ENCODE measurements at places on chromosomes 4 and X.

DNA sequence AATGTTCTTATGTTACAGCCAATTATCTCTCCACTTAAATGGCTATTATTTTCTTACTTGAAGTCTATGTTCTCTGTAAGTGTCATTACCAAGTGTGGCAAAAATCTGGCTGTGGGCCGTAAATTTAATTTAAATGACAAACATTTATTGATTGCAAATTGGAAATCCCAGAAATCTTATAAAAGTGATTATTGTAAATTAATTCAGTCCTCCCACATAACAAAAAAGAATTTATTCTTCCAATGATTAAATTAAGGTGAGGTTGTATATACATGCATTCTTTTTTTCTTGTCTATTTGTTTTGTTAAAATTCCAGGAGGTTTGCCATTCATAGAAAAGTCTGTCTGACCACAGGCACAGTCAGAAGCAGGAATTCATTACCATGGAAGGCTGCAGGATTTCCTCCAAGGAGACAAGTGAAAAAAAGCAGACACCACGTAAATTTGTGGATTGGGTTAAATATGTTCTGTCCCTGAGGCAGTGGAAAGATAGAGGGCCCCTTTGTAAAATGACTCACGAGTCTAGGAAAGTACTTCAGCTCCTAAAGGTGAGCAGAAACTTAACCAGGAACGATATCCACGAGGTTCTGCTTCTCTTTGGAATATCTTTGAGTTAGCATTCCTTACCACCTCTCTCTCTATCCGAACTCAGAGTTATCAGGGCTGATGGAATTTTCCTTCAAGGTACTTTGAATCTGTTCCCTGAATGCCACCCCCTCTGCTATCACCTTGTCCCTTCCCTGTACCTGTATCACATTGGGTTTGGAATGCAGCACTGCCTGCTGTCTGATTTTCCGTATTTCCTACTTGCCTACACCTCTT lies 10.7 kb downstream of the PPARGC1A start:
- DNase-seq = no peak

GRCh38 chr4:1767061-1767769 lies 25.9 kb upstream of the FGFR3 start:
- DNase-seq = no peak

DNA sequence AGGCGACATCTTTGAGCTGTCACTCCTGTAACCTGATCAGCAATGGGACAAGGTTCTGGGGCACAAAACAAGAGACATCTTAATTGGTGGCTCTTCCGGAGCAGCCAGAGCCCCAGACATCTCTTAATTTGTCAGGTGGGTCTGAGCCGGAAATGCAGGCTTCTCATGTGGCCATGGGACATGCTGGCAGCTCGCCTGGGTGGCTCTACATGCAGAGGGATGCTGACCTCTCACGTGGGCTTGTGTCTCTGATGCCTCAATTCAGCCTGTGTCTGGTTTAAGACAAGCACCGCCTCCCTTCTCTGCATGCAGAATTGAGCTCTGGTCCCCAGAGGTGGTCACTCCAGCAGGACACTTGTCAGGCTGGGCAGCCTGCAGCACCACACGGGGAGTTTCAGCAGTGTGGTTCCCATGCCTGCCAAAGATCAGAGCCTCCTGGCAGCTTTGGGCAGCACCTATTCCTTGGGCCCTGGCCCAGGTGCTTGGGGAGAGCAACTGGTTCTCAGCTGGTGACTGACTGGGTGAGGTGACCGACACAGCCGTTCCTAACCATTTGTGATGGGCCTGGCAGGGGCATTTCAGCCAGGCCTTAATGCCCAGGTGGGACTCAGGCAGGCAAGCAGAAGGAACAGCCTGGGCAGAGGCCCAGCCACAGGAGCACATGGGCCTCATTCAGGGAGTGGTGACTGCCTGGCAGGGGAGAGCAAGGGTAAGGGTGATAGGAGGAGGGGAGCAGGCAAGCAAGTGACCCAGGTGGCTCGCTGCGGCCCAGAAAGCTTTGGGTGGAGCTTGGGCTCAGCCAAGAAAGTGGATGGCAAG lies 53.4 kb downstream of the HMX1 start:
- DNase-seq = no peak

DNA sequence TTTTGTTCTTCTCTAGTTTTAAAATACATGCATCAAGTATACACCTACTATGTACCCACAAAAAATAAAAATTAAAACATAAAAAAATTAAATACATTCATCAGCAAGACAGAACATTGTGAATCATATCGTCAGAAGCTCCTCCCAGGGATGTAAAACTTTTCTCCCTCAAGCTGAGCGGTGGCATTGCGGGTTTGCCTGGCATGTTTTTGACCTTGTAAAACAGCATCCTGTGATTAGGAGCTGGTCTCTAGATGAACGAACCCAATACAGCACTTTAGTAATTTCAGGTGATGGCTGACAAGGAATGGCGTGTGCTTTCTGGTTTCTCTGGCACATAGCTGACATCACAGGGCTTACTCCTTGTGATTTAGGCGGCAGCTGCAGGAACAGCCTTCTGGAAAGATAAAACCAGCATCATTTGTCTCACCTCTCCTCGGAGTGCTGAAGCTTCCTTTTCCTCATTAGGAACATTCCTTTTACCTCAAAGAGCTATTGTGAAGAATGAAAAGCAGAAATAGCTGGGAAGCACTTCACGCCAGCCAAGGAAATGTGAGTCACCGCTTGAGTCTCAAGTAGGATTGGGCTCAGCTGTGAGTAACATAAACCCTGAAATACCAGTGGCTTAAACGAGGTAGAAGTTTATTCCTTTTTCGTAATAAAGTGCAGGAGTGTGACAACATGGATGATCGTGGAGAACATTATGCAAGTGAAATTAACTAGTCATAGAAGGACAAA lies 44.3 kb downstream of the NYX start:
- peak; percentile 28 for DNase-seq

DNA sequence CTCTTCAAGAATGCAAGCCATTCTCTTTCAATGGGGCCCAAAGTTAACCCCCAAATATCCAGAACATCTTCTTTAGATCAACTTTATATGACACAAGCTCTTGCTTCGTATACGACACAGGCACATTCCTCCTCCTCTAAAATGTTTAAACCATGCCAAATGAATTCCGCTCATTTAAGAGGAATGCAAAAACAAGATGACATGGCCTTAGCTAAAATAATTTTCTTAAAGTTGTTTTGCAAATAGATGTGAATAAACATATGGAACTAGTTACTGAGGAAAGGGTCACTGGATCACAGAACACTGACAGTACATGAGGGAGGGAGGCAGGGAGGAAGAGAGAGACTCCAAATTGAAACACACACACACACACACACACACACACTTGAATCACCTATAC lies 97.4 kb downstream of the RASL11B start:
- DNase-seq = no peak

DNA sequence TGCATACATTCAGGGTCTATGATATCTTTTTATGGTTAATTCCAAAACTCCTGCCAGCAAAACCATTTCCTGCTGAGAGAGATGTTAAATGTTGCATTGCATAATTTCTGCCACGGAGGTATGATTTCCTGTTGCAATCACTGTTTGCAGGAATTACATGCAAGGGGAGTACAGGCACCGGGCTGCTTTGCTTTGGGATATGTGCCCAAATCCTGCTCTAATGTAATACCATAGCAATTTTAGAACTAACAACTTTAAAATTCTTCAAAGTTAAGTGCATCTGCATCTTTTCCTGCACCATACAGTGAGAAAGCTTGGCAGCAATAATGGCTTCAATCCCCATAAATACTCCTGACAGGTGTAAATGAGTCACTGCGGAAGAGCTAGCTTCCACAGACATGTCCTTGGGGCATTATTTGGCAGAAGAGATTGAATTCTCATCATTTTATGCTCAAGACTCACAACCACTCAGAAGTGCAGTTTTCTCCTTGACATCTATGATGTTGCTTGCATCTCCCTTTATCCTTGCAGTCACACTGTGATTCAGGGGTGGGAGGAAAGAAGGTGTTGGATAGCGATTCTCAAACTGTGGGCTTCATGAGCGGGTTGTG lies 29.6 kb downstream of the TRIM2 start:
- no peak for DNase-seq

- no peak for DNase-seq
Measured at GRCh38 chrX:118143578-118143977, 27.0 kb upstream of the KLHL13 start.

DNA sequence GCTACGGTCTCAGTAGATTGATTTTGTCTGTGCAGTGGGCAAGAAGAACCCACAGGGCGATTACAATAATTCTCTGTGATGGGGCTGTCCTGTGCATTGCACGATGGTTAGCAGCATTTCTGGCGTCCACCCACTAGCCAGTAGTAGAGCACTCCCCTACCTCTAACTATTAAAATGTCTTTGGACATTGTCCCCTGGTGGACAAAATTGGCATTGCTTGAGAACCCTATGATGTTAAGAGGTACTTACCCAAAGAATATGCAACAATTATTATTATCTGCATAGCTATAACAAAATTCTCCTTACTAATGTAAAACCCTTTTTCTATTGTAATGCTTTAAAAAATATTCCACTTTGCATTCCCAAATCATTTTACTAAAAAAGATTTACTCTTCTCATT lies 109.5 kb upstream of the VCX3A start:
- DNase-seq = no peak

GRCh38 chr4:17058536-17058915 lies 160.1 kb upstream of the LDB2 start:
- DNase-seq = no peak

GRCh38 chr4:149605601-149606378 lies 209.9 kb downstream of the IQCM start:
- no peak for DNase-seq

GRCh38 chr4:186204103-186204559 lies 12.8 kb downstream of the CYP4V2 start:
- no peak for DNase-seq

- no peak for DNase-seq
Measured at GRCh38 chr4:184203300-184203699, 14.4 kb downstream of the ENPP6 start.

DNA sequence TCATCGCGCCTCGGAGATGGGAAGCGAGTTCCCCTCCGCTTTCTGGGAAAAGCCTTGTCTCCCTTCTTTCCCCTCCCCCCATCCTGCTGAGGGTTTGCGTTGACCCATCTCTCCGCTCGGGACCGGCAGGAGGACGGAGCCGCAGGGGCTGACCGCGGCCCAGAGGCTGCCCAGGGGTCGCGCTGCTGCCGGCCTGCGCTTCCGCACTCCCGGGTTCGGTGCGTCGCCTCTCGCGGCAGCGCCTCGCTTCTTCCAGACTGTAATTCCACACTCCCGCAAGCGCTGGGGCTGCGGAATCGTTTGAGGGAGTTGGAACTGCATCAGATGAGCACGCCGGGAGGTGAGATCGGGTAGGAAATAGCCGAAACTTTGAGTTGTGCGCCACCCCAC lies 88.3 kb downstream of the BCOR start:
- no peak for DNase-seq

- DNase-seq = no peak
Measured at GRCh38 chr4:180500154-180500553, 1743.0 kb upstream of the TENM3 start.

GRCh38 chr4:8739317-8739716 lies 132.3 kb downstream of the HMX1 start:
- no peak for DNase-seq

DNA sequence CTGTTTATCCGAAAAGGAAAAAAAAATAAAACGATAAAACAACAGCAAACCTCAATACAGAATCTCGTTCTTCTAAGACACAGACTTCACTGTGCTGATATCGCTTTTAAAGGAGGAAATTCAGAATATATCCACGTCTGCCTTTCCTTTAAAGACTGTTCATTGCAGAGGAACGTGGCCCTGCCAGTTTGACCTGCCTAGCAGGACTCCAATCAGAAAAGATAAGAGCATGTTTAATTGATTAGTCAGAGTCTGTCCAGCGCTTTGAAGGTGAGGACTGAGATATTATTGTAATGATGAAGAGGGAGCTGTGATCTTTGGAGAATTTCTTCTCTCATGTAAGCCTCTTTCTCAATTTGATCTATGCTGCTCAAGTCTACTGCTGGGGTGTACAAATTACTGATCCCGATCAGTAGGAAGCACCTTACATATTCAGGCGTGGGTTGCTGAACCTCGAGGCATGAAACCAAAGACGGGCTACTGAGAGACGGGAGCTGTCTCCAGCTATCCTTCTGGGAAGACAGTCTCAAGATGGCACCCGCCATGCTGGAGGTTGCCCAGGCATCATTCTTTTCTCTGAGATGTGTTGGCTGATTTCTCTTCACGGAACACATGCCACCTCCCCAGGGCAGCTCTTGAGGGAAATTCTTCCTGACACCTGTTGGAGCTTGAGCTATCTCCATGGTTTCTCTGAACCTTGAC lies 146.1 kb downstream of the SHOX start:
- no peak for DNase-seq

- DNase-seq = no peak
Measured at GRCh38 chr4:127685292-127685691, 44.9 kb upstream of the SLC25A31 start.

GRCh38 chrX:115357326-115358120 lies 68.0 kb downstream of the LUZP4 start:
- DNase-seq = no peak

DNA sequence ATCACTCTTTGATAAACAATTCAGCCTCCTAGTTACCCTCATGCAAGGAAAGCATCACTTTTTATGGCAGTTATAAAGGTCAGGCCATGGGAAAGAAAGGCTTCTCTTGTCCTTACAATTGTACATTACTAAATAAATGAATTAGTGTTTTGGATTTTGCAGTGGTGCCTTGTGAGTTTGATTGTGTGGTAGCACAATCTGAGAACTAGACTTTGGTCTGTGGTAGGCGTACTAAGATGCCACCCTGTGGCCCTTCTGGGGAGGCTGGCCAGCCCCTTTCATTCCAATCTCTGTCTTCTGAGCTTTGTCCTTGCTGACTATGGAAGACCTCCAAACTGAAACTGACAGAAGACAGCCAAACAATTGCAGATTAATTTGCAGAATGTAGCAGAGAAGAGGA lies 14.6 kb upstream of the HNRNPD start:
- DNase-seq = peak; percentile 13

DNA sequence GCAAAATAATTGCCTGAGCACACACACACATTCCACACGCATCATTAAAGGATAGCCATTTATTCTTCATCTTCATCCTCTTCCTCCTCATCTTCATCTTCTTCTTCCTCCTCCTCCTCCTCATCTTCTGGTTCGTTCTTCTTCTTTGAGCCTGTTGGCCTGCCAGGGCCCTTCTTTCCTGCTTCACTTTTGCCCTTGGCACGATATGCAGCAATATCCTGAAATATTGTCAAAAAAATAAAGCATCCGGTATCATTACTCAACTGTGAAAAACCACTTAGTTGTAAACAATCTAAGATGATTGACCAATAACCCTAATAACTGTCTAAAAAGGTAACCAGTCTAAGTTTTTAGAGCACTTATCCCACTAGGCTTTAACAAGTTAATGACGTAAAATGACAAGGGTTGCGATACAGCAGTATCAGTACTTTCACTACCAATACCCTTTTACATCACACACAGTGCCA lies 2.1 kb downstream of the HMGB2 start:
- DNase-seq = peak; percentile 29

DNA sequence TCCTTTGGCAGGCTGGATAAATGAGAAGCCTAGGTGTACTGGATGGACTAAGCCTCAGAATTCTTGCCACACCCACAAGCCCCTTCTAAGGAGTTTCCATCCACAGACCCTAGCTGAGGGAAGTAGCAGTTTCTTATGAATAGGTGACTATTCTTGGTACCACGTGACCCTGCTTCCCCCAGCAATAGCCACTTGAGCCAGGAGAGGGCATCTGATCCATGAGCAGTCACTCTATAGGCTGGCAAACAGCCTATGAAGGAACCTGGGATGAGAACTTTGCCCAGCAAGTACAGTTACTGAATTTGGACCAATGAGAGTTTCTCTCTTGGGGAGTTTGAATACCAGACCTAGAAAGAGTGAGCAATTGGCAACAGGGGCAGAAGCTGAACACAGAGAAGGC lies 84.0 kb downstream of the RTL9 start:
- peak; percentile 13 for DNase-seq
